ENCODE measurements at places on chromosomes 3 and 15.

- no peak for DNase-seq
These were observed 42.6 kb downstream of the HCN4 start for GRCh38 chr15:73326157-73326556.

GRCh38 chr15:43974852-43975251 lies 148.1 kb downstream of the WDR76 start:
- DNase-seq, result no peak

DNA sequence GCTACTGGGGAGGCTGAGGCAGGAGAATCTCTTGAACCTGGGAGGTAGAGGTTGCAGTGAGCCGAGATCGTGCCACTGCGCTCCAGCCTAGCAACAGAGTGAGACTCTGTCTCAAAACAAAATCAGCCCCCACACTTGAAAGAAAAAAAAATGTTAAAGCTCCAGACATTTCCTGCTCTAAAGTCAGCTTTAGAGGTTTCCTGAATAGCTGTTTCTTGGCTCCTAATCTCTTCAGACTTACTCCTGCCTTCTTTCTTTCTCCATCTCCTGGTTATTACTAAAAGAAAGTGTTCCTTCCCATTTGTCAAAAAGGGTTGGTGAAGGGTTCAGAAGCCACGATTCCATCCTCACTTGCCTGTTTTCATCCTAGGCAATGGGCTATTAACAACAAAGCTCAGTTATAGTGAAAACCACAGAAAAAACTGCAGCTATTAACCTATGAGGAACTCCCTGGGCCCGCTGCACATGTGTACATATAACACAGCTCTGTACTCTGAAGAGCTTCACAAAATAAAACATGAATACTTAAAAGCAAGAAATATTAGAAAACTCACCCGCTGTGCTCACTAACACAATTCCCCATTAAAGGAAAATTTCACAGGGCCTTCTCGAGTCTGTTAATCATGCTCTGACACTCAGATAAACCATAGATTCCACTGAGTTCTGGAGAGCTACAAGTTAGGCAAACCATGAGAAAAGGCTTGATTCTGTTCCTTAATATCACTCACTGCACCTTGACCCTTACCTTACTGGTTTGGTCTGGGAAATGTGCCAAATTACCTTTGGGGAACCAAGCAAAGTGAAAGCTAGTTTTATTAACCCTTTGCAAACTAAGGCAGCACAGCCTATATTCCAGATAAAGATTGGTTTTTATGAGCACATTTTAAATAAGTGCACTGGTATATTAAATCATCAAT lies 89.9 kb upstream of the TSPAN3 start:
- DNase-seq, result no peak

- DNase-seq, result no peak
These were observed 921.0 kb upstream of the ROBO1 start for GRCh38 chr3:80688814-80689213.

DNA sequence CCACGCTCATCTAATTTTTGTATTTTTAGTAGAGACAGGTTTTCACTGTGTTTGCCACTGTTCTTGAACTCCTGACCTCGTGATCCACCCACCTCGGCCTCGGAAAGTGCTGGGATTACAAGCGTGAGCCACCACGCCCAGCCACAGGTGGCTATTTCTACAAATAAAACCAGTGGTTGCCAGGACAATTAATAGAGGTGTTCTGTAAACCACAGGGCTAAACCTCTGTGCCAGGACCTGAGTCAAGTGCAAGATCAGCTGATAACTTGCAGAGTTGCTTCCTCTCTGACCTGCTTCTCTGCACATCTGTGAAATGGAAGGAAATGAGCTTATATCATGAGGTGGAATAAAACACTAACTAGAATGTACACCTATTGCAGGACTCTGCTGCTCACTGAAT lies 72.8 kb downstream of the CD200R1L start:
- no peak for DNase-seq

GRCh38 chr3:52848617-52849016 lies 13.8 kb upstream of the MUSTN1 start:
- no peak for DNase-seq

DNA sequence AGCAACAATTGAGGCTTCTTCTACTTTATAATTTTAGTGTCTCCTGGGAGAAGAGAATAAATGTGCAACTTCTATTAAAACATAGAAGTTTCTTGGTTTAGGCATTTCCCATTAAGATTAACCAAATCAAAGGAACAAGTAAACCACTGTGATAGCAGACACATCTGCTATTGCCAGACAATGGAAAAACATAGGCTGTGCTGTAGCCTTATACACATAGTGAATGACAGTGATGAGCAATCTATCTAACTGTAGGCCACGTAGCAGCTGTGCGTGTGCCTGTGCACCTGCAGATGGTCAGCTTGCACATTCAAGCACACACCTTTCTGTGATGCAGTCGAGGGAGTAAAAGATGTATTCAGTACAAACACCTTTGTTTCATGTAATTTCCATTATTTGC lies 32.7 kb downstream of the GNB4 start:
- DNase-seq, result no peak

DNA sequence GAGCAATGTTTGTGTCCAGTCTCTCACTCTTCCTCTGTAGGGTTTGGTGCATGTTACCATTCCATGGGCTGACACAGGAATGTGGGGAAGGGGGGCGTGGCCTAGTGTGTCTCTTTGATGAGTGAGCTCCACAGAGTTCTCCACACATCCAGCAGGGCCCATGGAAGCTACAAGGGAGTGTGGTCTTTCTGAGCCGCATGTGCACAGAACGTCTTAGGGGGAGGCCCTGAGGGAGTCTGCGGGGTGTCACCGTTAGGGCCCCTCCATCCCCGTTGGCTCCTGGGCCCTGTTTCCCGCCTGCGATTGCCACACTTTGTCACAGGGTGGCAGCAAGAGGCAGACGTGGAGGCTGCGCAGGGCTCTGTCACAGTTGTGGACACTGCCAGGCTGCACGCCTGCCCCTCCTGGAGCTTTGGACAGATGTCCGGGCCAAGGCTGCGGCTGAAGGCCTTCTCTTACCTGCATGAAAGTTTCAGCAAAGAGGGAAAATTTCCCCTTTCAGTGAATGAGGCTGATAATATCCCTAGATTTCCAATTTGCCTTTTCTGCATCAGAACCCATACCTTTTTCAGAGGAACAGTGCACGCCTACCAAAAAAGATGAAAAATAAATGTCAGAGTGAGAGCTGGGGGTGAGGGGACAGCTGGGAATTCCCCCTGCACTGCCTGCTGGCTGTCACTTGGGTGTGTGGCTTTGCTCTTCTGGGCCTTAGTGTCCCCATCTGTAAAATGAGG lies 24.3 kb downstream of the CACNA2D3 start:
- no peak for DNase-seq

GRCh38 chr3:86563400-86563970 lies 427.5 kb downstream of the VGLL3 start:
- DNase-seq, result no peak

DNA sequence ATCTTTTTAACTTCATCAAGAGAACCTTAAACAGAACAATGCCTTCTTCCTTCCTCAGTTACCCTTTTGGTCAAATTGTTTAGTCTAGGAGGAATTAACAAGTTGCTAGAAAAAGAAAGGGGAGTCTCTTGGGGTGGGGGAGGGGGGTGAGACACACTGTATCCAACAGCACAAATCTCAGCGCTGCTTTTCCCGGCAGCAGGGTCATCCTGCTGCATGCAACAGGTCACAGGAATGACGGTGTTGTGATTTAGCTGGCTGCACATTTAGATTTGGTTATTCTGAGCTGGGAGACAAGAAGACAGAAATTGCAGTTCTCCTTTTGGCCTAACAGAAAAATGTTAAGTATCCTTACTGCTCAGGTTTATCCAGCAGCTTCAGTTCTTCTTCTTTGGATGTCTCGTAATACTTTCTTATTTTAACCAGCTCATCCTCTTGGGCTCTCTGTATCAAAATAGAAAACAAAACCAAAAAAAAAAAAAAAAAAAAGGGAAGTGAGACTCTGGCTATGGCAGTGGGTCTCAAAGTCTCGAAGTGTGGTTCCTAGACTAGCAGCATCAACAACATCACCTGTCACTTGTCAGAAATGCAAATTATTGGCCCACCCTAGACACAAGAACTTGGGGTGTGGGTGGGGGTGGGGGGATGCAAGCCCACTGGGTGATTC lies 190.5 kb downstream of the GREM1 start:
- no peak for DNase-seq

DNA sequence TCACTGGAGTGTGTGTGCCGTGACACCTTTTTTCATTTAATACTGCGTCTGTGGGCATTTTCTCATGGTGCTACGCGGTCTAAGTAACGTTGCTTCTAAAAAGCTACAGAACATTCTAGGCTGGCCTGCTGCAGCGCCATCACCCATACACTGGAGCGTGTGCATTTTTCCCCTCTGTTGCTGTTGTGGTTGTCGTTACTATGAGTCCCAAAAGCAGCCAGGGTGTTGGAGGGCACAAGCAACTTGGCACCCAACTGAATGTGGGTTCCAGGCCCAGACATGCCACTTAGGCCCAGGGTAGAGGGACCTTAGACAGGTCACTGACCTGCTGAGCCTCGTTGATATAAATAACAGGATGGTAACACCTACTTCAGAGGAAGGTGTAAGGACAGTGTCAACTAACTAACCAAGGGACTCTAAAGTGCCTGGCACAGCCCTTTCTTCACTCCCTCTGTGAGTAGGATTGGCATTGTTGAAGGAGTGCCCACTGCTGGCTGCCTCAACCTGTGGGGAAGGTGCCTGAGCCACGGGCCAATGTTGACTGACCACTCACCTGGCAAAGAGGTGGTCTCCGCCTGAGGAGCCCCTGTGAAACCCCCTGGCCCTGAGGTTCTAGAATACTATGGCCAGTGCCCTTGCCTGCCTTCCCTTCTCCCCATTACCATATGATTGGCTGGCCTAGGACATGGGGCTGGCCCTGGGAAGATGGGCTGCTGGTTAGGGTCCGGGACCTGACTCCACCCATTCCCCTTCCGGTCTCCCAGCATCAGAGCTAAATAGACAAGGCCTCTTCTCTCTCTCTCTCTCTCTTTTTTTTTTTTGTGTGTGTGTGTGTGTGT lies 3.5 kb downstream of the CSK start:
- no peak for DNase-seq

- no peak for DNase-seq
These were observed 69.6 kb downstream of the EPHB1 start for GRCh38 chr3:134864636-134865035.

GRCh38 chr3:120094776-120095225 lies 554 bp upstream of the GSK3B start:
- peak; percentile 100 for DNase-seq

- peak; percentile 26 for DNase-seq
These were observed 67.8 kb downstream of the FMN1 start for GRCh38 chr15:33126559-33127290.

- DNase-seq, result no peak
These were observed 12.9 kb downstream of the POLG start for GRCh38 chr15:89321521-89322410.

GRCh38 chr3:42589382-42590109 lies 1.1 kb upstream of the SS18L2 start:
- DNase-seq, result no peak

- no peak for DNase-seq
These were observed at the start of gene GRM2 for GRCh38 chr3:51706788-51707731. Gene GRM2, plus strand, starts transcription at chr3:51707068. Its CDS starts 1,916 bp downstream, at chr3:51708984.

- DNase-seq, result no peak
These were observed 131.8 kb downstream of the ADAMTS9 start for GRCh38 chr3:64556046-64556445.

DNA sequence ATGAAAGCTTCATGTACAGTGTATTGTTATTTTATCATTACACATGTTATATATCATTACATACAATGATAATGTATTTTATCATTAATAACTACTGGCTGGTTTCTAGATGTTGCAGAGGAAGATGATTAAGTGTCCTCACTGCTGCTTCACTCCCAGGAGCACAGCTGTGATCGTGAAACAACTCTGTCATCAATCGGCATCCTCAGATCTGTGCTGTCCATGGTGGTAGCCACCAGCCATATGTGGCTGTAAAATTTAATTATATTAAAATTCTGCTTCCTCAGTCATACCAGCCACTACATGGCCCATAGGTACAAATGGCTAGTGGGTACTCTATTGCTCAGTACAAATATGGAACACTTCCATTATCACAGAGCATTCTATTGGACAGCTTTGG lies 379.4 kb upstream of the CFAP20DC start:
- DNase-seq, result no peak

- no peak for DNase-seq
These were observed 54.1 kb upstream of the ATP2C1 start for GRCh38 chr3:130839813-130840212.

- no peak for DNase-seq
These were observed 27.9 kb downstream of the GTPBP8 start for GRCh38 chr3:113018536-113019181.

Data from activated naive CD4-positive, alpha-beta T cell (primary cell).